GM12864 (cell line): ENCODE measurements at places on chromosomes 1 and 21.

GRCh38 chr1:16026723-16027484, 5.1 kb downstream of the CLCNKA start:
- no peak for DNase-seq

DNA sequence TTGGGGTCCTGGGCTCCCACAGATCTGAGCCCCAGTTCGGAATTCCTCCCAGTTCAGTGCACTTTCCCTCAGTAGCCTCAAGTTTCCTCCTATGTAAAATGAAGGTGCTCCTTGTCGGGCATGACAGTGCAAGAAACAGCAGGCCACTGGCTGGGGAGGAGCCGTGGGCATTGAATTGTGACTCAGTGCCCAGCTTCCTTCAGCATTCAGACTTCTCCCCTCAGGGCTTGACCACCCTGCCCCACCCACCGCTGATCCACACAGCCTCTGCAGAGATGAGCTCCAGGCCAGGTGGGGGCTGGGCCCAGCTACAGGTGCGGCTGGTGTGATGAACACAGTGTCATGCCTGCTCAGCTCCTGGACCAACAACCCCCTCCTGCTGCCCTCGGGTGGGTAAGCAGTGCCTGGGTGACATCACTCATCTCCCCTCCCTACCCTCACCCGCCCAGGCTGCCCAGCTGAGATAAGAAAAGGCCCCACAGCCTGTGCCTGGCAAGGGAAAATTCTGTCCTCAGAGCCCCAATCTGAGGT, 4.9 kb downstream of the MOB3C start:
- DNase-seq = no peak

DNA sequence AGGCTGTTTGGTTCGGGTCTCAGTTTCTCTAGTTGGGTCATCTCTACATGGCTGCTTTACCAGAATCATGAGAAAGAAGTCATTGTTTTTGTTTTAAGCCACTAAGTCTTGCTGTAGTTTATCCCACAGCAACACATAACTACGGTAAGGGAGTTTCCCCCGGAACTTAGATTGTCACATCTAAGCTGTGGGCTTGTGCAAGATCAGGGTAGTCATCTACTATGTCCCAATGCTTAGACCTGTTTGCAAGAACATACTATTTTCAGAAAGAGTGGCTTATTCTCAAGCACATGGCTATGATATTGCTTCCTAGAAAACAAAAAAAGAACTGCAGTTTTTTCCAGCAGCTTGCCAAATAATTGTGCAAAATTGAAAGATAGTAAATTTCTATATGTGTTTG, 18.0 kb upstream of the OLIG2 start:
- DNase-seq = no peak

DNA sequence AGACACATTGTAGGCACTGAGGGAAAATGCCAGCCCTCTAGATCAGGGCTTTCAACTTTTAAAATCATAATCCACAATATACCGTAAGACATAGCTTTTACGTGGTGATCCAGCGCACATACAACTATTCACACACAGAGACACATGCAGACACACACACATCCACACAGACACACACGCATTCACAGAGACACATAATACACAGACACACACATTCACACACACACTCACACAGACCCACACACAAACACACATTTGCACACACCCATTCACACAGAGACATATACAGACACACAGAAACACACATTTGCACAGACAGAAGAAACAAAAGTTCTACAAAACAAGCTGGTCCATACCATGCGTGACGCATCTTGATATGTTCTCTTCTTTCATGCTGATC, 244.5 kb downstream of the RHOU start:
- DNase-seq = no peak

- no peak for DNase-seq
Observed at GRCh38 chr21:46004168-46004861, 22.7 kb downstream of the COL6A1 start.

GRCh38 chr1:15508700-15509487, 15.1 kb downstream of the CASP9 start:
- DNase-seq = no peak

DNA sequence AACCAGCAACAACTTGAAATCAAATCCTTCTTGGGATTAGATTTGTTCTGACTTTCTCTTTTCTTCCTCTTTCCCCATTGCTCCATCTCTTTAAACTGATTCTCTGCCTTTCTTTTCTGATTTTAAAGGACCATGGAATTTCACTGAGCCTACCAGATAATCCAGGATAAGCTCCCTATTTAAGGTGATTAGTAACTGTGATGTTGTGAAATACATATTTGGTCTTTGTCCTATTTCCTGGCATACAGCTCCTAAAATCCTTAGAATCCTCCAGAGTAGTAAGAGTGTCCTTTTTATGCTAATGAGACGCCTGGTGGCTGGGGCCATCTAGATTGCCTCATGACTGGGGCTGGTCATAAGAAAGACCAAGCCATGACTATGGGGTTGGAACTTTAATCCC, 236.9 kb downstream of the USP25 start:
- no peak for DNase-seq

GRCh38 chr1:74504125-74504932, 8.1 kb downstream of the LRRC53 start:
- DNase-seq = peak; percentile 24

GRCh38 chr1:73744985-73745384, 453.0 kb downstream of the LRRIQ3 start:
- DNase-seq = no peak

DNA sequence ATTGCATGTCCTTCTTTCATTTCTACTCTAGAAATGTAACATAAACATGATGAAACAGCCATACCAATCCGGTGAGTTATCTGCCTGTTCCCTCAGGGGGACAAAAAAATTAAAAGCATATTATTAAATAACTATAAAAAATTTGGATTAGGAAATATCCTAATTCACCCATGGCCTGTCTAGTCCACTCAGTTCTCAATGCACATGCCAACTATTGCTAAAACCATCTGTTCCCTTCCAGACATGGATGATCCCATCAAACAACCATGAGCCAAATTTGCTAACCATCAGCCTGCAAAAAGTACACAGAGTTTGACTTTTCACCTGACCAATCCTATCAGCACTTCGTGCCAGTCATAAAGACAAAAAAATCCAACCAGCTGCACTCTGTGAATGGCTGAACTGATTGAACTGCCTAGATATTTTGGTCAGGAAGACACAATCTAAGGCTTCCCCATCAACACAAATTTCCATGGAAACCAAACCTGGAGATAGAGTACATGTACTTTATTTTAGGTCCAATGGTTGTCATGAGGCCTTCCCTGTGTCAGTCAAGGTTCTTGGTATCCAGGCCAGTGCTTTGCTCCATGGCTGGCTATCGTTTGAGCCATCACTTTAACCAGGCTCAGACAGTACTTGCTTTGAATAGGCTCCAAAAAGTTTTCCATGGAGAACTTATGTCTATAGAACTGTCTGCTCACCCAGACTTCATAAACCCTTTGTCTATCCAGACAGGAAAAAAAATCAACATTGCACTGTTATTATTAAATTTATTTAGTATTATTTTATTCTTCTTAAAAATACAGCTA, 570.8 kb downstream of the LTN1 start:
- no peak for DNase-seq

DNA sequence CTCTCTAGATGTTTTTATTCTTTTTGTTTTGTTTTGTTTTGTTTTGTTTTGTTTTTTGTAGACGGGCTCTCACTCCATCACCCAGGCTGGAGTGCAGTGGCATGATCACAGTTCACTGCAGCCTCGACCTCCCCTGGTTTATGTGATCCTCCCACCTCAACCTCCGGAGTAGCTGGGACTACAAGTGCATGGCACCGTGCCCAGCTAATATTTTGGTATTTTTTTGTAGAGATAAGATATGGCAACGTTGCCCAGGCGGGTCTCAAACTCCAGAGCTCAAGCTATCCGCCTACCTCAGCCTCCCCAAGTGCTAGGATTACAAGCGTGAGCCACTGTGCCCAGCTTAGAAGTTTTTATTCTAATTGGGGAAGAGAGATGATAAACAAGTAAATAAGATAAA, 13.3 kb upstream of the TP53BP2 start:
- no peak for DNase-seq

GRCh38 chr1:23957096-23957495, 2.5 kb upstream of the PNRC2 start:
- DNase-seq = no peak

GRCh38 chr1:171251042-171251951, 3.0 kb downstream of the FMO1 start:
- no peak for DNase-seq

DNA sequence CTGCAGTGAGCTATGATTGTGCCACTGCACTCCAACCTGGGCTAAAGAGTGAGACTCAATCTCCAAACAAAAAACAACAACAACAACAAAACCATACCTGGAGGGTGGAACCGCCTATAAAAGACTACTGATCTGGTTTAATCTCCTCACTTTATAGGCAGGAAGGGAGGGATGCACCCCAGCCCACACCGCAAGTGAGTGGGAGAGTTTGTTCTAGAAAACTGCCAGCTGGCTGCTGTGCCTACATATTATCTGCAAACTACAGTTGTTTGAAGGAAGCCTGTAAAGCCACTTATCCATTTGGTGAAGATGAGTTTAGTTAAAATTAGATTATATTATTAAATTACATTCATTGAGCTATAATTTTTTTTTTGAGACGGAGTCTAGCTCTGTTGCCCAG, 9.1 kb upstream of the SRSF10 start:
- DNase-seq = no peak

GRCh38 chr1:222279591-222279990, 268.3 kb downstream of the HHIPL2 start:
- DNase-seq = no peak

DNA sequence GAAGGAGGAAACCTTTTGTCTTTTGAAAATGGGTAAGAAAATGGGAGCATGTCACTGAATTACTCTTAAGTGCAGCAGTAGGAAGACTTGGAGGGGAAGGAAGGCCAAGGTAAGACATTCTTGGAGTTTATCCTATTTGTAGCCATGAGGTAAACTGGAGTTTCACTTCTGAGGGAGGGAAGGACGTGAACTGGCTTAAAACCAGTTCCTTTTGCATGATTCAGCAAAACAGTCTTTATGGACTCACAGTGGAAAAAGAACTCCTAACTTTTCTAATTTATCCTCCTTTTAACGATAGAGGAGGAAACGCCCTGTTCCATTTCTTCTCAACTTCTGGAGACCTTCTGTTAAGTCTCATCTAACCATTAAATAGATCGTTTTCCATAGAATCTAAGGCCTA, 2.5 kb downstream of the PRDX6 start:
- no peak for DNase-seq

DNA sequence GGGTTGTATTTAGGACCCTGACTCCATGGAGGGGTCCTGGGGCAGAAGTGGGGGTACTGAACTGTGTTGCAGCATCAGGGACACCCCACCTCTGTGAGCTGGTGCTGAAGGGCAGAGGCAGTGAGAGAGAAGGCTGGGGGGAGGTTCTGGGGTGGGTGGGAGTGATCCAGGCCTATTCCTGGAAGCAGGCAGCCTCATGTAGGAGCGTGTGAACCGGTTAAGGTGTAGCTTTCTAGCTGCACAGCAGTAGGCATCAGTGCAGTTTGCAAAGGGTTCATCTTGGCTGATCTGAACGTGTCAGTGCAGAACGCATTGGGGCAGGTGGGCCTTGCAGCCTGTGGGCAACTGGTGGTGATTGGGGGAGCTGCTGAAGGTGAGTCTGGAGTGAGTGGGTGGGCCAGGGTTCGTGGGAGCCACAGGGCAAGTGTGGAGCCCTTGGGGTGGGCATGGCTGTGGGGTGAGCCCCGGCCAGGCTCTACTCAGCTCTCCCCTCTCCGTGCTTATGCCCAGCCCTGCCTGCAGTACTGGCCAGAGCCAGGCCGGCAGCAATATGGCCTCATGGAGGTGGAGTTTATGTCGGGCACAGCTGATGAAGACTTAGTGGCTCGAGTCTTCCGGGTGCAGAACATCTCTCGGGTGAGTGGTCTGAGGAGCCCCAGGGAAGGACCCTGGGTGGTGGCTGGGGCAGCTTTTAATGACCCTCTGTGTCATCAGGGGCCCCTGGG, 86.7 kb downstream of the PTPRU start:
- DNase-seq = no peak

DNA sequence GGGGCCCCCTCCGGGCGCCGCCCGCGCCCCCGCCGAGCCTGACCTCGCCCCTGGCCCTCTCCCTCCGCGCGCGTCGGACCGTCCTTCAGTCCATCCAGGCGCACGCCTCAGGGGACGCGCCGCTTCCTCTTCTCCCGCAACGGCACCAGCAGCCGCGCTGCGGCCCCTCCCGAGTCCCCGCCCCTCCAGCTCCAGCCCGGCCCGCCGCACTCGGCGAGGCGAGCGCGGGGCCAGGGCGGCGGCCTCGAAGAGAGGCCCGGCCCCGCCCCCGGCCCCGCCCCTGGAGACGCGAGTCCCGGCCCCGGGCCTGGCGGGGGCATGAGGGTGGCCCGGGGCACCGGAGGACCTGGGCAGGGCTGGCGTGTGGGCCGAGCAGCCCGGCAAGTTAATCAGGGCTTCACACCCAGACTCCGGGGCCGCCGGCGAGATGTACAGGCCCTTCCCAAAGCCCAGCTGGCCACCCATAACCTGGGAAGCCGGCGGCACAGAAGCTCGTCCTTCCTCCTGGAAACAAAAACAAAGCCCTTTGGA, at the start of gene IGSF3:
Gene IGSF3, minus strand, starts transcription at position 159 of the 531 bp plus-strand sequence. CDS start 1,407 bp downstream, outside the sequence.
- no peak for DNase-seq

GRCh38 chr1:245657371-245657770, 502.6 kb downstream of the KIF26B start:
- DNase-seq = no peak

GRCh38 chr1:110215621-110216515, 5.8 kb downstream of the KCNC4 start:
- no peak for DNase-seq

GRCh38 chr1:89611721-89612120, 21.2 kb upstream of the LRRC8C start:
- DNase-seq = peak; percentile 57

DNA sequence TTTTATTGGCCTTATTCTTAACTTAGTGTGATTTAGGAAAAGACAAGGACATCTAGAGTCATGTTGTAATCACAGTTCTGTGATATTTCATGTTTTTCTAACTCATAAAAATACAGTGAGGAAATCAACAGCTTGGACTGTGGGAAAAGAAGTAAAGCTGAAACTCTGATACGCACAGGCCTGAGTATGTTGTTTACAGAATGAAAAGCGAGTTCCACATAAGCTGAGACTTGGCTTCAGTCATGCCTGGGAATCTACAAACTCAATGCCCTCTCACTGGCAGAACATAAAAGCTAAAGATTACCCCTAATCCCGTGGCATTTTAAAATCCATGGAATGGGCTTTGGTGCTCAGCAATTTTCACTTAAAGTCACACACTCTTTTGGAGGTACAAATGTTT, 23.6 kb upstream of the ATP5PO start:
- DNase-seq = no peak
